ENCODE measurements at places on chromosomes 1 and 21. TPM values are rescaled to one million over a fixed set of nuclear protein-coding genes. Genes with fewer than 3 reads are reported as not detected.
A peak's percentile ranks its signal among the peaks of the same experiment; 100 is the strongest.

GRCh38 chr1:247647864-247648263 lies 31.7 kb downstream of the OR13G1 start:
- ATAC-seq: no peak

GRCh38 chr1:33022650-33023200 lies 14.0 kb downstream of the AK2 start:
- ATAC-seq: no peak

GRCh38 chr1:171899838-171900237 lies 58.5 kb downstream of the DNM3 start:
- no peak for ATAC-seq

GRCh38 chr21:39971956-39972355 lies 104.7 kb downstream of the PCP4 start:
- ATAC-seq: no peak

- ATAC-seq: peak; percentile 25
These were observed 72.8 kb upstream of the PAX7 start for GRCh38 chr1:18557621-18558465.

DNA sequence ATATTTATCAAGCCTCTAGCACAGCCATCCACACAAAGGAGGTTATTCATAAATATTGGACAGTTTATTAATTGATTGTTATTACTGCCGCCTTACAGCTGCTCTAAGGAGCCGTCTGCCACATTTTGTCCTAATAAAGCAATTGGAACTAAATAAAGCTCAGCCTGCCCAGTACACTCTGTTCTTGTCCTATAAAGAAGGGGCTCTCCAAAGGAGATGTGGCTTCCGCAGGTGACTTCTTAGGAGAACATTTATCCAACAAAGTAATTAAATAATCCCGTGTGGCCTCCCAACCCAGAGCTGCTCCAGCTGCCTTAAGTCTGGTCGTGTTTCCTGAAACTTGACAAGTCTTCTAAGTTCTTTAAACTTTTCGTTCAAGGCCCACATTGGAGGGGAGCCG lies 497.7 kb downstream of the NPHP4 start:
- peak; percentile 44 for ATAC-seq

- peak; percentile 20 for ATAC-seq
These were observed 997 bp downstream of the IFNAR2 start for GRCh38 chr21:33230545-33231324.

DNA sequence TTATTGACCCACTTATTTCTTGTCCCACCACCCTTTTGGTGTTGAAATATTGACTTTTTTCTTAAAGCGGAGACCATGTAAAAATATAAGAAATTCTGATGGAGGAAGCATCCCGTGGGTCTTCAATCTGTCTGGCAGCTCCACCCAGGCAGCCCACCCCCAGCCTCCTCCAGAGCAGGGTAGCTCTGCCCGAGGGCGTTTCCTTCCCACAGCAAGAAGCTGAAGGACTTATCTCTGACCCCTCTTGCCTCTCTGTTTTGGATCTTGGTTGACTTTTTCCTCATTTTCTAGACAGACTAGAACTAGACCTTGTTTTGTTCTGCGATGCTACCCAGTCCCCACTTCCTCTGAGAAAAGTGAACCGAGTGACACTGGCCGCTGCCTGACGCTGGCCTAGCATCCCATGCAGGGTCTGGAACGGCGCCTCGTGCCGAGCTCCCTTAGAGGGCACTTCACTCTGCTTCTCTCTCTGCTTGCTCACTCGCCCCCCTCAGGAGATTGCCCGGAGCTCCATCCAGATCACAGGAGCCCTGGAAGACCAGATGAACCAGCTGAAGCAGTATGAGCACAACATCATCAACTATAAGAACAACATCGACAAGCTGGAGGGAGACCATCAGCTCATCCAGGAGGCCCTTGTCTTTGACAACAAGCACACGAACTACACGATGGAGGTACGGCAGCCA lies 40.4 kb upstream of the MTR start:
- ATAC-seq: no peak

GRCh38 chr1:160763993-160764392 lies 24.9 kb downstream of the SLAMF7 start:
- ATAC-seq: no peak

- ATAC-seq: peak; percentile 38
These were observed 2.6 kb upstream of the SAMD13 start for GRCh38 chr1:84298684-84299535.

DNA sequence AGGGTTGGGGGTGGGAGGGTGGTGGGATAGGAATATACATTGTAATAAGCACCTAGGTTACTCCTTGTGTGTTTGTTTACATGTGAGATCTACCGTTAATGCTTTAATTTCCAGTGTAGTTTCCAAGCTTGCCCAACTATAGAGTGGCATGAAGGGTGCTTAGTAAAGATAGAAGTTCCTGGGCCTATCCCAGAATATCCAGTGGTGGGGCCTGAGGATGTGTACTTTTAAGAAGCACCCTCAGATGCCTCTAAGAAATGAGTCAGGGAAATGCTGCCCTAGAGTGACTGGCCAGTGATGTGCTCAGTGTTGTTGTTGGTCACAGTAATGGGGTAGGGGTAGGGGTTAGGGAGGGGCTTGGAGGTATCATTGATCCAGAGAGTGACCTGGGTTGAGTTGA lies 141.3 kb downstream of the TSEN15 start:
- ATAC-seq: no peak

- no peak for ATAC-seq
These were observed 26.7 kb upstream of the ZBTB8B start for GRCh38 chr1:32438136-32438535.

DNA sequence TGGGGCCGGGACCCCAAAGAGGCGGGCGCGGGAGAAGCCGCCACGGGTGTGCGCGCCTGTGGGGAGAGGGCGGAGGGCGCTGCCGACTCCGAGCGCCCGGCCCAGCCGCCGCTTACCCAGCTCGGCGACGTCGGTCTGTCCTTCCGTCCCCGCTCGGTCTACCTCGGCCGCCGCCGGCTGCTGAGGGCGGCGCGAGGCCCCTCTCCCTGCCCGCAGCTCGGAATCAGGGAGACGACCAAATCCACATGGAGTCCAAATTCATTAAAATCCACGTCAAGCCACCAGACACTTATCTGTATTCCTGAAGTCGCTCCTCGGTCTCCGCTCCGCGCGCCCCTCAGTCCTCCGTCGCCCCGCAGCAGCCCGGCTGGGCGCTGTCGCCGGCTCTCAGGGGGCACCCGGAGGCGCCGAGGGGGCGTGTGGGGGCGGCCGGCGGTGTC lies 637 bp downstream of the PLXNA2 start:
- ATAC-seq: peak; percentile 13

DNA sequence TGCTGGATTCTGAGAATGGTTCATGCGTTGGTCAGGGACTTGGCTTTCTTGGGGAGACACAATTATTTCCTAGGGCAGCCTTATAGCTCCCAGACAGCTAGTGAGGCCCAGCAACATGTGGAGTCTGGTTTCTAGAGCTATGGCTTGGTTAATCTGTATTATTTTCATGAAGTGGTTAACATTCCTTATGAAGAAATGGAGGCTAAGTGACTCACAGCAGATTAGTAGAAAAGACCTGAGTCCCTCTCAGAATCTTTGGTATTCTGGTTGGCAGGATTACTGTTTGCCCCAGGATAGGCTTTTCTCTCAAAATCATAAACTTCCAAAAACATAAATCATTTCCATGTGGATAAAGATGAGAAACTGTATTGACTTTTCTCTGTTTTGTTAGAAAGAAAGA lies 42.3 kb downstream of the DUSP10 start:
- ATAC-seq: no peak

DNA sequence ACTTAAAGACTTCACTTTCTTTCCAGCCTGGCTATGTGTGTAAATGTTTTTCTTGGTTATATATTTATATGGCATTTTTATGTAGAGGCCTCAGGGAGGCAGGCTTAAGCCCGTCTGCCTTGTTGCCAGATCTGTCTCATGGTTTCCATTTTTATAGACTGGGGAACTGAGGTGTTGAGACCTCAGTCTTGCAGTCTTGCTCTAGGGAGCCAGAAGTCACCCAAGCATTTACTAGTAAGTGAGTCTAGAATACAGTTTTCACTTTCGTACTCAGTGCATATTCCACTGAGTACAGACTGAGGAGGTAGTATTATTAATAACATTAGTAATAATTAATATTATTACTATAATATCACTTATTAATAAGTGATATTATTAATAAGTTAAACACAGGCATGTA lies 161.4 kb downstream of the UCK2 start:
- ATAC-seq: no peak

The GCSAML gene
- total RNA-seq: 0.31 TPM

The KIAA1614 gene
- 19.6 TPM for total RNA-seq

The TEDDM1 gene
- total RNA-seq: not detected

The TYW3 gene
- total RNA-seq: 20.3 TPM

The FCMR gene
- total RNA-seq: 1.6 TPM

Data from gastroesophageal sphincter (tissue), 4 donors.